ENCODE measurements at places on chromosomes 12 and 14.

DNA sequence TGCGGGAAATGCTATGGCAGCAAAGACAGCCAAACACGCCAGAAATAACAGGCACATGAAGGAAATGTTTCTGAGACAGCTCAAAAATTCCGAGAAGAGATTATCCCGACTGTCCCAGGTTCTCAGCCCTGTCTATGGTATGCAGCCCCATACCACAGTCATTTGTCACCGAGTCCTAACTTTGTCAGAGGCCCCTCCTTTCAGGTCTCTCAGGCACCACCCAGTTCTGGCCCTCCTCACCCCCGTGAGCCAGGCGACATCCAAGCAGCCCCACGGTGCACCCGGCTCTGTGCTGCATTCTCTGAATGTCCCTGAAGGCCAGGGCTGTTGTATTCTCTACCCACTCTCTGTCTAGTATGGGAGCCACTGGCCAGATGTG, 24.0 kb downstream of the SSH1 start:
- DNase-seq = no peak

DNA sequence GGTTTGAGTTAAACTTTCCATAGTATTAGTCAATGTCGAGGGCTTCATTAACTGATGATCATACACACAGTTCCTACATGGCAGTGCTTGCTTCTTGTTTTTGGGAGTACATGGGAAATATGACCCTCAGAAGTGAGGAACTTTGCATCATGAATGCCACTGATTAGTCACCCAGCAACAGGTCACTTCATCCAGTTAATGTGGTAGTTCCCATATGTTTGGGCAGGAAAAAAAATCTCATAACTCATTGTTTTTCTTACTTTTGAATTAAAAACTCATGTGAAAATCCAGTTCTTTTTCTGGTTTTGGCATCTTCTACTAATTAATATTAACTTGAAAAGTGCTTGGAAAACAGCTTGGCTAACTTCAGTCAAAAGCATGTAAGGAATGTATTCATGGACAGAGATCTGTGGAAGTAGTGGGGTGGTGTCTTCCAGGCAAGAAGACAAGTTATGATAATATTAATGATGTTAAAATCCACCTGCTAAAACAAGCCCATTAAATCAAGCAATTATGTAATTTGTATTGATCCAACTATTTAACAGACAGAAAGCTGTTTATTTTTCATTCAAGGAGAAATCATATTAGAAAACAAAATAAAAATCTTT, 309.1 kb upstream of the NAV3 start:
- DNase-seq = no peak

GRCh38 chr14:23062002-23062401, 4.7 kb upstream of the CDH24 start:
- no peak for DNase-seq

- DNase-seq = no peak
Measured at GRCh38 chr12:129599406-129599805, 304.4 kb downstream of the TMEM132D start.

DNA sequence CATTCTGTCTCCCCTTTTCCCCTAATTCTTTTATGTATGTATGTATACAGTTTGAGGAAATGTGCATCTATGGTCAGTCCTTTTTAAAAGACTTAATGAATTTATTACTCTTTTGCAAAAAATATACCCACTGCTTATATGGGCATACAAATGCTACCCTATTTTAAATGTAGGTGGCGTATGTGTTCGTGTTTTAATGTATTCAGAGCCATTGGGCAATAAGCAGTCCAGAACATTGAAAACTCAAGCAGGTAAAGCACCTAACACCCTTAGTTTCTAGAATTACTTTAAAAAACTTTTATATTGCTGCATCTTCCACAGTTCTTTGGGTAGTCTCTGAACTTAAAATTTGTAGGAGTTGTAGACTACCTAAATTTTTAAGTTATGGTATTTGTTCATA, 42.6 kb upstream of the A2ML1 start:
- no peak for DNase-seq

GRCh38 chr14:38385343-38385742, 129.4 kb upstream of the CLEC14A start:
- no peak for DNase-seq

DNA sequence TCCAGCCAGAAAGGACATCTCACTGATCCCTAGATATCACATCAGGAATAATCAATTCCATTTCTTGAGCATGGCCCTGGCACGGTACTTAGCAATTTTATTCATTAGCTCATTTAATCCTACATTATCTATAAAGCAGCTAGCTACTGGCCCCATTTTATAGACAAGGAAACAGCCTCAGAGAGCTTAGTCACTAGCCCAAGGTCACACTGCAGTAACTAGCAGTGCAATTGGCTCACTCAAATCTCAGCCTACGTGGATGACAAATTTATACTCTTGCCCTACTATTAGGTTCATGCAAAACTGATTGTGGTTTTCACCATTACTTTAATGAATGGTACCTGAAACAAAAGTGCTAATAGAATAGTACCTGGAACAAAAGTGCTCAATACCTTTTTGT, 41.7 kb downstream of the NUAK1 start:
- no peak for DNase-seq

GRCh38 chr12:120628919-120629318, 11.5 kb upstream of the CABP1 start:
- DNase-seq = no peak

All from activated CD4-positive, alpha-beta T cell treated with anti-CD3 and anti-CD28 coated beads, Interleukin-2, amount 50 U/mL, for 1 hour (primary cell).